ENCODE measurements at places on chromosomes 13 and 19.
A peak's percentile ranks its signal among the peaks of the same experiment; 100 is the strongest.

DNA sequence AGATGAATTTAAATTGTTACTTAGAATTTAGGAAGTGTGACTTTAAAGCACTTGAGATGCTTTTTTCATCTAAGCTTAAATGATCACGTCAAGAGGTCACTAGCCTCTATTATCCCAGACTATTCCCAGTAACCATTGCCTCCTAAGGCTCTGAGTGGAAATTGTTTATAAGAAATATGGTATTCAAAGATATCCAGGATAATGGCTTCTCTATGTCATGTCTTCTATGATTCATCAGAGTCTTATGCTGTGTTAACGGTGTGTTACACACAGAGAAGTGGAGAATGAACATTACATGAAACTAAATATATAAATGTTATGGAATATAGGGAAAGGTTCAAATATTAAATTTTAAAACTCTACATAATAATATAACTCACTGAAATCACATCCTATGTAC is 79.8 kb upstream of the NBEA start:
- no peak for DNase-seq

DNA sequence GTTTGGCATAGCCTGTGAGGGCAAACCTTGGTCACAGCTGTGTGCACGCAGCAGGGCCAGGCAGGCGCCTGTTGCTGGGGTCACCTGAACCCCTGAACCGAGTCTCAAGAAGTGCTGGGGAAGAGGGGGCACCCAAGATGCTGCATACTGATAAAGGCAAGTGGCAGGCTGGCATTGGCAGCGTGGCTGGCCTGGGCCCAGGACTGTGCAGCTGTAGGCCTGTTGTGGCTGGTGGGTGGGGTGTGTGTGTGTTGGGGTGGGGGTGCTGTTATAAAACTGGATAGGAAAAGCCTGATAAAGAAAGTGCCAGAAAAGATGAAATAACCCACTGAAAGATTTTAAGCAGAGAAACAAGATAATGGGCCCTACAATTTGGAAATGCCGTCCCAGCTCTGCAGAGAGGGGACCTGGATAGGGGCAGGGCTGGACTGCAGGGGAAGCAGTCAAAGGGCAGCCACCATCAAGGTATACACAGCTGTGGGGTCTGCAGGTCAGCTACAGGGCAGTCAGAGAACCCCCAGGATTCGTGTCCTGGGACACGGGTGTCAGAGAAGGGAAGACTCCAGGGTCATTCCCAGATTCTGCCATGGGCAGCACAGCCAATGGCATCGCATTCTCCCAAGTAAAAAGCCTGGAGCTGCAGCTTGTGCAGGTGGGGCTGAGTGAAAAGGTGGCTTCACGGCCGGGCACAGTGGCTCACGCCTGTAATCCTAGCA is 33.2 kb downstream of the CILP2 start:
- no peak for DNase-seq

- no peak for DNase-seq
Observed at GRCh38 chr13:73952648-73953047, 181.6 kb downstream of the KLF12 start.

DNA sequence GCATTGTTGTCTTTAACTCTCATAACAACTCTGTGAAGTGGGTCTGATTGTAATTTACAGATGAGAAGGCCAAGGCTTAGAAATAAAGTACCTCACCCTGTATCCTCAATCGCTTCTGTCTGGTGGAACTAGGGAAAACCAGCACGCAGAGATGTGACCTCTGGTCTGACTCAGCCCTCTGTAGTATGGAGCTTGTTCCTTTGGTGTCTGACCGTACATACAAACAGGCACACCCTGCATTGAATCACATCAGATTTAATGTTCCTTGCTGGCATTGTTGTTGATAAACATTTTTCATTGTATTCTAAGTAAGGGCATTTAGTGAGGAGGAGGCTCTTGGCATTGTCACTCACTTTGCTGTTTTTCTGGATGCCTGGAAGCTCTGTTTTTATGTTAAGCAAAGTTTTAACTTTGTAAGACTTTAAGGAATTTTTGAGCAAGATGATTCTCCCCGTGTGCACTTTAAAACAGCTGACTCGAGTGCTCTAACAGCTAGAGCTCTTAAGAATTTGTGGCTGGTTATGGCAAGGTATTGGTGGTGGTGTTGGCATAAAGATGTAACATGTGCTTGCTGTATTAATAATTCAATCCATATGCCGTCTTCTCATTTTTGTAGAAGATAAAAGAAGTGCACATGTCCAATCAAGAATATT is 89.0 kb upstream of the SPATA13 start:
- DNase-seq = no peak

- DNase-seq = no peak
Observed at GRCh38 chr13:61880578-61881283, 465.1 kb upstream of the PCDH20 start.

GRCh38 chr13:47463726-47464125 is 537.3 kb downstream of the SUCLA2 start:
- no peak for DNase-seq

DNA sequence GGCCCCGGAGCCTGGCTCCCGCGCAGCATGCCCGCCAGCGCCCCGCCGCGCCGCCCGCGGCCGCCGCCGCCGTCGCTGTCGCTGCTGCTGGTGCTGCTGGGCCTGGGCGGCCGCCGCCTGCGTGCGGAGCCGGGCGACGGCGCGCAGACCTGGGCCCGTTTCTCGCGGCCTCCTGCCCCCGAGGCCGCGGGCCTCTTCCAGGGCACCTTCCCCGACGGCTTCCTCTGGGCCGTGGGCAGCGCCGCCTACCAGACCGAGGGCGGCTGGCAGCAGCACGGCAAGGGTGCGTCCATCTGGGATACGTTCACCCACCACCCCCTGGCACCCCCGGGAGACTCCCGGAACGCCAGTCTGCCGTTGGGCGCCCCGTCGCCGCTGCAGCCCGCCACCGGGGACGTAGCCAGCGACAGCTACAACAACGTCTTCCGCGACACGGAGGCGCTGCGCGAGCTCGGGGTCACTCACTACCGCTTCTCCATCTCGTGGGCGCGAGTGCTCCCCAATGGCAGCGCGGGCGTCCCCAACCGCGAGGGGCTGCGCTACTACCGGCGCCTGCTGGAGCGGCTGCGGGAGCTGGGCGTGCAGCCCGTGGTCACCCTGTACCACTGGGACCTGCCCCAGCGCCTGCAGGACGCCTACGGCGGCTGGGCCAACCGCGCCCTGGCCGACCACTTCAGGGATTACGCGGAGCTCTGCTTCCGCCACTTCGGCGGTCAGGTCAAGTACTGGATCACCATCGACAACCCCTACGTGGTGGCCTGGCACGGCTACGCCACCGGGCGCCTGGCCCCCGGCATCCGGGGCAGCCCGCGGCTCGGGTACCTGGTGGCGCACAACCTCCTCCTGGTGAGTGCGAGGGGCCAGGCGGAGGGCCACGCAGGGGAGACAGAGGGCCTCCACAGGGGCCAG is at the start of gene KL:
KL (plus strand) TSS at position 10 of the 909 bp plus-strand sequence; CDS start at position 28, 18 bp downstream.
- peak; percentile 28 for DNase-seq

DNA sequence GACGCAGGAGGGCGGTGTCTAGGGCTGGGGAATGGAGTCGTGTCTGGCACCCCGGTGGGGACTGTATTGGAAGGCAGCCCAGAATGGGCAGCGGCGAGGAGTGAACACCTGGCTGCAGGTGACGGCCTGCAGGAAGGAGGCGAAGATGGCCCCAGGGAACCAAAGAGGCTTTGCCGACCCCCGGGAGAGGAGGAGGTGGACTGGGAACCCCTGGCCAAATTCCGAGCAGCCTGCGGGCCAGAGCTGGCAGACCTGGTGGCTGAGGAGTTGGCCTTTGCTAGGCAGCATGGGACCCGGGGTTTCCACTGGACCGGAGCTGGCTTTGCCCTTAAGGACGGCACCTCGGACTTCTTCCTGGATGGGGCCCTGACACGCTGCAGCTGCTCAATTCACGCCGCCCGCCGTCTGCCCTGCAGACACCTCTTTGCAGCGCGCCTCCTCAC is 25.9 kb downstream of the ZSWIM9 start:
- peak; percentile 51 for DNase-seq

DNA sequence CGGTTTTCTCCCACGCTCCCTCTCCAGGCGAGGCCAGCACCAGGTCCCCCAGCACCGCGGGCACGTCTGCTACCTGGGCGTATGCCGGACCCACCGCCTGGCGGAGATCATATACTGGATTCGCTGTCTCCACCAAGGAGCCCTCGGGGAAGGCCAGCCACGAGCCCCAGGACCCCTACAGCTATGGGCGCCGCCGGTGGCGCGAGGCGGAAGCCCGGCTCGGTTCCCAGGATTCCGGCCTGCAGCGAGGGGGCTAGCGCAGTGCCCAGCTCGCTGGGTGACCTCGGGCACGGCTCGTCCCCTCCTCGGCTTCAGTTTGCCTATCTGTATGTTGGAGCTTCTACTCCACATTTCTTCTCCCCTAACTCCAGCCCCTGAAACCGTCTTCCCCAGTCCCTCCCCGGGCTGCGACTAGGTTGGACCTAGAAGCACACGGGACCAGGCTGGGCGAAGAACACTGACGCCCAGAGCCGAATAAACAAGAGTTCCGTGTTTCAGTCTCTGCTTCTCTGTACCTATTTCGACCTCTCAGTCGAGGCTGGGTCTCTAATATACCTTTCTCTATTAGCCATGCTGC is 749 bp upstream of the CPT1C start:
- DNase-seq = no peak
